ENCODE measurements at places on chromosomes 11 and 22. TPM values are rescaled to one million over a fixed set of nuclear protein-coding genes. Genes with fewer than 3 reads are reported as not detected.

Gene KBTBD3
- total RNA-seq = 5.7 TPM

Gene TLCD5
- 22.8 TPM for total RNA-seq

Gene MUC6
- 0.49 TPM for total RNA-seq

Gene NCF4
- total RNA-seq = not detected

Gene C22orf42
- not detected for total RNA-seq

Measured in Panc1 (cell line).